ENCODE measurements at places on chromosomes 13 and 19.

GRCh38 chr19:10332965-10333757 lies at the start of gene RAVER1:
Gene RAVER1, minus strand, starts transcription at chr19:10333529. Its CDS starts 22 bp downstream, at chr19:10333507.
- peak; percentile 99 for DNase-seq

DNA sequence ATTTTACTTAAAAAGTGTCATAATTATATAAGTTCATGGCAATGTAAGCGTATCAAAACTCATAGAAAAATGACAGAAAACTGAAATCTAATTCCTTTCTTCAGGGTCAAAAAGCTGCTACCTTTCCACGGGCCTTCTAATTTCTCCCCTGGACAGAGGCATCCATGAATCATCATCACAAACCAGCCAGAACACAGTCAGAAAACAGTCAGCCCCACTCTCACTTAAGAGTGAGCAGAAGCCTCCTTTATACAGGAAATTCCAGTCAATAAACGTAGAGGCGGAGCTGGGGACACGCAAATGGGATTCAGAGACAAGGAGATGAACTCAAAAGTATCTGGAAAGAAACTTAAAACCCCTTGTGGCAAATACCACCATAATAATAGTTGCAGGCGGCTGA lies 54.2 kb upstream of the ABCC4 start:
- DNase-seq = no peak

- no peak for DNase-seq
These were observed 42.3 kb downstream of the ENOX1 start for GRCh38 chr13:43744261-43745031.

GRCh38 chr13:23749288-23749873 lies 139.8 kb downstream of the MIPEP start:
- DNase-seq = no peak

- DNase-seq = no peak
These were observed 7.7 kb downstream of the KASH5 start for GRCh38 chr19:49395581-49396407.

DNA sequence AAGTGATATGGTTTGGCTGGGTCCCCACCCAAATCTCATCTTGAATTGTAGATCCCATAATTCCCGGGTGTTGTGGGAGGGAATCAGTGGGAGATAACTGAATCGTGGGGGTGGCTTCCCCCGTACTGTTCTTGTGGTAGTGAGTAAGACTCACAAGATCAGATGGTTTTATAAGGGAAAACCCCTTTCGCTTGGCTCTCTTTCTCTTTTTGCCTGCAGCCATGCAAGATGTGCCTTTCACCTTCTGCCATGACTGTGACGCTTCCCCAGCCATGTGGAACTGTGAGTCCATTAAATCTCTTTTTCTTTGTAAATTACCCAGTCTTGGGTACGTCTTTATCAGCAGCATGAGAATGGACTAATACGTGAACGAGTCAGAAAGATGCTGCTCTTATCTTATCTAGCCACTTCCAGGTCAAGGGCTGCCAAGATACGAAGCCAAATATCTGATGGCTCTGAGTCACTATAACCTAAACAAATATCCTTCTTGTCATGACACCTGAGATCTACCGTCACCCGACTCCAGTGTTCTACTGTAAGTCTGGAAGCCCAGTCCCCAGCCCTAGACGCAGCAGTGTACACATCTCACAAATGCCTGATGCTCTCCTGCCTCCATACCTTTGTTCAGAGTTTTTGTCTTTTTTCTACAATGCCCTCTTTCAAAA lies 45.9 kb downstream of the SLC15A1 start:
- no peak for DNase-seq

DNA sequence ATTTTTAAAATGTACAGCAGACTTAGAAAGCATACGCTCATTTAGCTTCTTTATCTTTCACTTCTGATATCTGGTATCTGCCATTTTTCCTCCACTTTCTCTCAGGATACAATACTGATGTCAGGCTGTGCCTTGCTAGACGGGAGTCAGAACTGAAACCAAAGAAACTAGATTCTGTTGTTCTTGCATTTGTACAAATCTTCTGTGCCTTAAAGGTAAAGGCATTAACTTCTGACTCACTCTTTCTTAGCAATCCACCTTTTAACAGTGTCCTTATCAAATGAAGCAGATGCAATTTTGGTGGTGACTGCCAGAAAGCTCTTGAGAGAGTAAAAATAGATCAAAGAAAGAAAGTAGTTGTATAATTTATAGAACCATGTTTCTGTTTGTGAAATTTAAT lies 370.4 kb downstream of the PCDH20 start:
- DNase-seq = no peak

DNA sequence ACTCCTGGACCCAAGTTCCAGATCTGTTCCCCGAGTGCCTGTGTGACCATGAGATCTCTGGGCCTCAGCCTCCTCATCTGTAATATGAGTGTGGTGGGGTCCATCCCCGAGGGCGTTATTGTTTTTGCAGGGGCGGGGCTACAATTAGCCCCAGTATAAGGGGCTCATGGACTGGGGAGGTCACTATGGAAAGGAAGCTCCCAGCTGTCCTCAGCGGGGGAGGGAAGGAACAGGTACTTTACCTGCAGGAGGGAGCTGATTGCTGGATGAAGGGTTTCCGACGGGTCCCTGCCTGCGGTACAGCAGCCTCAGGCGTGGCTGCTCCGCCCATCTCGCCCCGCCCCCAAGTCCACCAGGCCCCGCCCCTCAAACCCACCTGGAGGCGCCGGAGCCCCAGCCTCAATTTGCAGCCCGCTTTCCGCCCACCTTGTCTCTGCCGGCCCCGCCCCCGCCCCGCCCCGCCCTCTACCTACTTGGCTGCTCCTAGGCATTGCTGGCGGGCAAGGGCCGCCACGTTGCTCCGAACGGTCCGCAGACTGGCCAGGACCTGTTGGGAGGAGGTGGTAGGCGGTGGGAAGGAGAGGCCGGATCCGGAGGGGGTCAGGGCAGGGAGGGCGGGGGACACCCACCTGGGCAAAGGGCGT lies 5.5 kb downstream of the PDE4C start:
- peak; percentile 57 for DNase-seq

GRCh38 chr13:95367309-95367843 lies 66.1 kb upstream of the ABCC4 start:
- DNase-seq = peak; percentile 13

GRCh38 chr13:48402325-48402932 lies 10.5 kb downstream of the LPAR6 start:
- DNase-seq = no peak

Data from NCI-H1417 (cell line).